Stimulated activated CD8-positive, alpha-beta memory T cell treated with anti-CD3 and anti-CD28 coated beads, Interleukin-15, amount 100 ng/mL, for 1 hour (primary cell): ENCODE measurements at places on chromosomes 12 and 14.

DNA sequence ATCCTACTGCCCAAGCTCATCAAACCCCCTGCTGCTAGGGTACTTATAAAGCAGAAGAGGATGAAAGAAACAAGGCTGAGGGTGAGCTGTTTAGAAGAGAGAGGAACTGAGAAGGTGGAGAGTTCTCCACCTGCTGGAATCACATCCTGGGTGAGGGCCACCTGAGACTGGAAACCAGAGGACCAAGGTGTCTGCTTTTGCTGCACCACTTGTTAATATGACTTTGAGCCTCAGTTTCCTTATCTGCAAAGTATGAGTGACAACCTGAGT, 203.2 kb upstream of the SSTR1 start:
- DNase-seq = no peak

DNA sequence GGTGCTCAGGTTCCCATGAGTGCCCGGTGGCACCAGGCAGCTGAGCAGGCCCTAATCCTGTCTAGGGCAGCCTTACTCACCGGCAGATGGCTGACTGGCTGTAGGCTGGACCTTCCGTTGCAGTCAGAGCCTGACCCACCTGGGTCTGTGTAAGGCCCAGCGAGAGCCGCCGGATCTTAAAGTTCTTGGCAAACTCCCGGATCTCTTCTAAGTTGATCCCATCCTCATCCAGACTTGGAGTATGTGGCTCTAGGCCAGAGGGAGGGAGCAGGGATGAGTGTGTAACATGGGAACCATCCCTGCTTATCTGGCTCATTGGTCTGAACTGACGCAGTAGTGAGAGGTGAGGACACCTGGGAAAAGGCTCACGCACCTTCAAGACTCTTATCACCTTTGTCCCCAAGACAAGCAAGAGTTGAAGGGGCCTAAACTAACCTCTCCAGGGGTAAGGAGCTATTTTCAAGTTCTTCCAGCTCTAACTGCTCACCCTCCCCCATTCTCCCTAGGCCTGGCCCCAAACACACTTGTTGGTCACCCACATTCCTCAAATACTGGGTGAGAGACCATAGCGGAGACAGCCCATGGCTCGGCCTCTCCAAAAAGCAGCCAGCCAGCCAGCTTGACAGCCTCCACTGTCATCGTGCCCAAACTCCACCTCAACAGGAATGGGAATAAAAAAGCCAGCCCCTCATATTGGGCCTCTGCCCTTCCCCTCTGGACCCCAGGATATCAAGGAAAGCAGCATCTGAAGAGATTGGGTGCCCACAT, 18.8 kb upstream of the TFCP2 start:
- DNase-seq = no peak

DNA sequence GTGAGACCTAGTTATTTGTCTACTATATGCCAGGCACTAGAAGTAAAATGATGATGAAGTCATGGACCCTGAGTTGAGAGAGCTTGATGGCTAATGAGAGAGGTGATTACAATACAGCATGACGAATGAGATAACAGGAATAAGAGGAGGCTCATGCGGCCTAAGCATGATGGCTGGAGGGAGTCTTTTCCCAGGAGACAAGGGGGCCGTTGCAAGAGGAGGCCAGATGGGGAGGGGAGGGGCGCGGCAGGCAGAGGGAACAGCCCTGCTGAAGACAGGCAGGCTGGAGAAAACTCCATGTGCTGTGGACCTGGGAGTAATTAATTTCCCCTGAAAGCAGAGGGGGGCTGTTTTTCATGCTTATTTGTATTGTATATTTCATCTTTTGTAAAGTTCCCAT, 144.7 kb upstream of the RFLNA start:
- DNase-seq = no peak

DNA sequence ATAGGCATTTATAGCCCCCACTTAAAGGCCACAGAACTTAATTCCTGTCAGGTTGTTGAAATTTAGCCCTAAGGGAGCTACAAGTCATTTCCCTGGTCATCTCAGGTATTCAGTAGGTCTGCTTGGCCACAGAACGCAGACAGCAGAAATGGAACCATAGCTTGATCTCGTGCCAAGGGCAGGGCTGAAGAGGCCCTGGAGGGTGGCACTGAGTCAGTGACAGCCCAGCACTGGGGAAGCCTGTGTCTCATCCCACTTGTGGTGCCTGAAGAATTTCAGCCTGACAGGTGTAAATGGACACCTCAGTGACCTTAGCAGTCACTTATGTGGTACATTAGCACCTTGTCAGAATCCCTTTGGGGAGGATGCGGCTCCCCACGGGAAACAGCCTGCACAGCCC, 6.6 kb downstream of the PRKAB1 start:
- DNase-seq = no peak

GRCh38 chr14:96052541-96053247, 13.5 kb downstream of the C14orf132 start:
- DNase-seq = no peak

DNA sequence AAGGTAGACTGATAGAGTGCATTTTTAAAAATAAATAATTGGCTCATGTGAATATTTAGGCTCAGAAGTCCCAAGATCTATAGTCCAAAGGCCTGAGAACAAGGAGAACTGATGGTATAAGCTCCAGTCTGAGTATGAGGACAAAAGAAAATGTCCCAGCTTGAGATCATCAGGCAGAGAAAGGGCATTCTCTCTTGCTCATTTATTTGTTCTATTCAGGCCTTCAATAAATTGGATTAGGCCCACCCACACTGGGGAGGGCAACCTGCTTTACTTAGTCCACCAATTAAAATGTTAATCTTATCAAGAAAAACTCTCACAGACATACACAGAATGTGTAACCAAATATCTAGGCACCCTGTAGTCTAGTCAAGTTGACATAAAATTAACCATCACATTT, 644.4 kb upstream of the MDGA2 start:
- no peak for DNase-seq

GRCh38 chr14:70971560-70971959, 64.3 kb downstream of the PCNX1 start:
- DNase-seq = no peak

DNA sequence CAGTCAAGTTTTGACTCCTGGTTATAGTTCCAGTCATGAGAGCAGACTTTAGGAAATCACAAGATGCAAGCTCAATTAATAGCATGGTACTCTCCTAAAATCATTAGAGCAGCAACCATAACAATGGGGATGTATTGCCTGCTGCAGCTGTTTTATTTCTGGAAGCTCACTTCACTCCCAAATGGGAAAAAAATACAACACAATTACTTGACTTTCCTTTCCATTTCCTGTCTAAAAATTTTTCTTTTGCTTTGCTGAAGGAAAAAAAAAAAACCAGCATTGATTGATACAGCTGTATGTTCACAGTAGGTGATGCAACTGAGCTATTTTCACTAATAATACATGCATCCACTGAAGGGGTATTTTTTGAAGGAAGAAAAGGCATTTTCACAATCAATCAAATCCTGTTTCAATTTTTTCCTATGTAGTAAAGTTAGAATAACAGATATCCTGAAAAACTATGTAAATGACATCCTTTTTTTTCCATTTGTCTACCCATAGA, 143.9 kb upstream of the NOVA1 start:
- DNase-seq = no peak

- DNase-seq = no peak
Observed at GRCh38 chr14:50364792-50365191, 31.9 kb downstream of the CDKL1 start.
